ENCODE measurements at places on chromosomes 5 and 9.

GRCh38 chr5:61076626-61077025 lies 85.6 kb downstream of the SMIM15 start:
- DNase-seq: no peak

DNA sequence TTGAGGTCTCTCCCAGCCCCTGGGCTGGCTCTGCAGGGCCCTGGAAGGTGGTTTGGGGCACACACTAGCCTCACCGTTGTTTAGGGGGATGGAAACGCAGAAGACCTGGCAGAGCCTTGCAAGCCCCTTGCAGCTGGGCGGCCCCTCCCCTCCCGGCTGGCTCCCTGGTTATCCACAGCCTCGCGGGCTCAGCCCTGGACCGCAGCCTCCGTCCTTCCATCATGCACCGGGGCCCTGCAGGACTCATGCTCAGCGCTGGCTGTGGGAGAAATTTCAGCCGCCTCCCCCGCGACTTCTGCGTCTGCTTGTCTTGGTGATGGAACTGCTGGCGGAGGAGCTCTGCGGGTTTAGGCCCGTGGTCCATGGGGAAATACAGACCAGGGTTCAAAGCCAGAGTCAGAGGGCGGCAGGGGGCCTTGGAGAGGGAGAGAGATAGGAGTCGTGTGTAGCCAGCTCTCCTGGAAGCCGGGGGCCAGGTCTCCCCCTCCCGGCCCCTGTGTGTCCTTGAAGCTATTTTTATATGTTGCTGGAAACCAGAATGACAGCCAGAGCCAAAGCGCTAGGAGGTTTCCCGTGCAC lies 75.8 kb upstream of the IER5L start:
- DNase-seq: peak; percentile 80

GRCh38 chr5:78362220-78362619 lies 1.8 kb downstream of the SCAMP1 start:
- DNase-seq: no peak

- DNase-seq: peak; percentile 16
Observed at GRCh38 chr5:133214153-133214820, 162.5 kb downstream of the HSPA4 start.

DNA sequence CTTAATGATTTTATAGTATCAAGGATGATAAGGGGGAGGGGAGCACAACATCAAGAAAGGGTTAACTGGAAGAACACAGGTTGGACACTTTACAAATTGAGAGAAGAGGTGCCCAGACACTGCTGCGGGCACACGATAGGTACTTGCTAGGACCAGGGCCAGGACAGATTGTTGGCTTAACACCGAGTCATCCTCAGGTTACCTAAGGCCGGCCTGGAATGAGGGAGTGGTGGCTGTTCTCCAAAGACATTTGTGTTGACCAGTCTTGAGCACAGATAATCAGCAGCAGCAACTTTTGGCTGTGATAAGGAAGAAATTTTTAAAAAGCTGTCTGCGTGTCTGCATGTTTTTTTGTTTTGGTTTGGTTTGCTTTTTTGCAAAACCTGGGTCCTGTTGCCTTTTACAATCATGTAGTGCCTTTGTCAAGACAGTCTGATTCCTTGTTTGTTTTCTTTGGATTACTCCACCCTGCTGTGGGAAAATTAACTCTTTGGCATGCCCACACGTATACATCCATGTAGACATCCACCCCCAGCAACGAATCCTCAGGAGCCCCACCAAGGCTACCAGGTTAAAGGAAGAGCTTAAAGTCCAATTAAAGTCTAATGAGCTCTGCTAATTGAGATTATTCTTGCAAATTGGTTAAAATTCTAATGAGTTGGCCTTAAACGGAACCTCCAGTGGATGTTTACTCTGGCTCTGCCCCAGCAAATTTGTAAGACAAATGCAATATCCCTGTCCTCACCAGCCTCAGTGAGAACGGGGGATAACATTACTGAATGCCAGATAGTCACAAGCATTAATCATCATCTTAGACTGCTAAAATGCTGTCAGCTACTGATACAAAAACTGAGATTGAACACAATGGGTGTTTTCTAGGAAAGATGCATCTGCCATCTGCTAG lies 382.3 kb downstream of the ACTL7B start:
- DNase-seq: no peak

DNA sequence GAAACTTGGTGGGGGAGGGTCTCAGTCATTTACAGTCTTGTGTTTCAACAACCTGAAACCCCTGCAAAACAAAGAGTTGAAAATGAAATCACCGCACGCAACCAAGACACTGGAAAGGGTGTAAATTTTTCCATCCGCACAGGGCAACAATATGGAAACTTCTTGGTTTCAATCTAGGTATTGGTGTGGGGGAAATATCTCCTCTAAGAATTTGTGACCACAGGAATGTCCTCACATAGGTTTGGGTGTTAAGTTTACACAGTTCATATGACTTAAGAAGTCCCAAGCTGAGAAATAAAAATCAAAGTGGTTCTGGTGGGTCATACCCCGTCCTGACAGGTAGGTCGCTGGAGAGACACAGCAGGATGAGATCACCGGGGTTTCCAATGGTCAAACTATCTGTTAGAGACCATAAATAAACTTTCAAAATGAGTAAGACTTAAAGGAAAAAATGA lies 51.9 kb upstream of the PIP5K1B start:
- DNase-seq: no peak

DNA sequence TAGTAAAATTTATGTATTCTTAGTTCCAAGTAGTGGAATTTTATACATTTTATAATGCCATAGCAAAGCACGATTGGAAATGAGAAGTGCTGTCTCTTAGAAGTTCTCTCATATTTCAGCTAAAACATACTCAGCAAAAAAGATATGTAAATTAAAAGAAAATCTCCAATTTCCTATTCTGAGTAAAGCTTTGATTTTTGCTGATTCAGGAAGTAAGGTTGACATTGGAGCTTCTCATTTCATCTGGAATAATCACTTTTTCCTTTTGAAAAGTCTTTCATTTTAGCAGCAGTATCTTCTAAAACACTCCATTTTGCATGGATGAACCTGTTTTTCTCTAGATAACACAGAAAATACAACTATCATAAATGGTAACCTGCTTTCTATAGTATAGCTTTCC lies 121.0 kb downstream of the ZCCHC7 start:
- no peak for DNase-seq

DNA sequence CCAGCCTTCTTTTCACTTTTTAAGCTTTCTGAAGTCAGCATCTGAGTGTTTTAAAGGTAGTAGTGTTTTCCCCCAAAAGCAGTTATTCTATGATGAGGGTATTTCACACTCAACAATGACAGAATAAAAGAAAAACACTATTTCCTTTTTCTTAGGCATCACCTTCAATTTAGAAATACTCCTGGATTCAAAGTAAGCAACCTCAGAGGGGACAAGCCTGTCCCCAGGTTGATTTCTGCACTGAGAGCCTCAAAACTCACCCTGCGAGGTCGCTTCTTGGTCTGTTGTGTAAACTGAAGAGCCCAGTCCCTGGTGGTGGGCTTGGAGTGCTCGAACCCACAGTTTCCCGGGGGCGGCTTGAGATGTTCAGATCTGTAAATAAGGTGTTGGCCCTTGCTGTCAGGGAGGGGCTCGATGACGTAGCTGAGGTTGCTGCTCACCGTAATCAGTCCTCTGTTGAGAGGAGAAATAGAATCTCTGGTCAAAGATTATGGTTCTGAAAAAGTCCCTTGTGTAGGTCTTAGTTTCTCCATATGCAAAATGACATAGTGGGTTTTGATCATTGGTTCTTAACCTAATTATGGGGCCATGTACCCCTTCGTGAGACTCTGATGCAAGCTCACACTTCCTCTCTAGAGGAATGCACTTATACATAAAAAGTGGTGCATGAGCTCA lies 55.9 kb downstream of the ADAM19 start:
- no peak for DNase-seq

DNA sequence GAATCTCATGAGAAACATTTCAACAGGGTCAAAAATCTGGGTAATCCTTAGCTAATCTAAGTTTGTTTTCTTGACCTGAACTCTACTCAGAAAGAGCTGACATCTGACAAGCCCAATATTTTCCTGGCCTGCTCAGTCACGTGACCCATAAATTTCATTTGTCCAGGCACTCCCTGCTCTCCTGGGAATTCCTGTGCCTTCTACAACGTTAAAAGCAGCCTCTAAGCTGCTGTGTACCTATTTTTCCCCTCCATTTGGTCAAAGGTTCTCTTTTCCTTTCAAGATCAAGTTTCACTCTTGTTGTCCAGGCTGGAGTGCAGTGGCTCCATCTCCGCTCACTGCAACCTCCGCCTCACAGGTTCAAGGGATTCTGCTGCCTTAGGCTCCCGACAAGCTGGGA lies 148.8 kb upstream of the ABCA1 start:
- no peak for DNase-seq

DNA sequence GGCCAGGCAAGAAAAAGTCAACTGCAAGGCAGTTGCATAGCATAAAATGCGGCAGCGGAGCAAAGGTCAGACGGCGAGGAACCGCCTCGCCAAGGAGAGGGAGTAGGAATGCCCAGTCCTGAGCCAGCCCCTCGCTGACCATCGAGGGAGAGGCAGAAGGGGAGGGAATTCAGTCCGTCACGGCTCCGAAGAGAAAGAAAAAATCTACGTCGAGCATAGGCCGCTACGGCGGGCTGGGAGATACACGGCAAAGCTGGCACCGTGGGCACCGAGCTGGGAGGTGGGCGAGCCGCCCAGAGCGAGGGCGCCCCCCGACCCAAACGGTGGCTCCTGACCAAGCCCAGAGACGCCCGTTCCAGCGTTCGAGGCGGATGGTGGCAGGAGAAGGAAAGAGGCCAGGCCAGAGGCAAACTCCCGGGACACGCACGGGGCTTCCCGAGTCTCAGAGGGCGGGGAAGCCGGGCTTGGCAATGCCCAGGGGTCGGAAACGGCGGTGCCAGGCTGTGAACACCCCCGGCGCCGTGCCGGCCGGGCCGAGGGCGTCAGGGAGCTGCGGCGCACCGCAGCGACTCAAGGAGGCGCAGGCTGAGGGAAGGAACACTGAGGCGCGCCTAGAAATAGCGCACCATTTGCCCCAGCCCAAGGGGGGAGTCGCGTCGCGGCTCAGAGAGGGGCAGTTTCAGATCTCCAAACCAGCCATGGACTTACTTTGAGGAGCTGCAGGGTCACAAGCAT lies 518 bp downstream of the SPRY4 start:
- DNase-seq: no peak

DNA sequence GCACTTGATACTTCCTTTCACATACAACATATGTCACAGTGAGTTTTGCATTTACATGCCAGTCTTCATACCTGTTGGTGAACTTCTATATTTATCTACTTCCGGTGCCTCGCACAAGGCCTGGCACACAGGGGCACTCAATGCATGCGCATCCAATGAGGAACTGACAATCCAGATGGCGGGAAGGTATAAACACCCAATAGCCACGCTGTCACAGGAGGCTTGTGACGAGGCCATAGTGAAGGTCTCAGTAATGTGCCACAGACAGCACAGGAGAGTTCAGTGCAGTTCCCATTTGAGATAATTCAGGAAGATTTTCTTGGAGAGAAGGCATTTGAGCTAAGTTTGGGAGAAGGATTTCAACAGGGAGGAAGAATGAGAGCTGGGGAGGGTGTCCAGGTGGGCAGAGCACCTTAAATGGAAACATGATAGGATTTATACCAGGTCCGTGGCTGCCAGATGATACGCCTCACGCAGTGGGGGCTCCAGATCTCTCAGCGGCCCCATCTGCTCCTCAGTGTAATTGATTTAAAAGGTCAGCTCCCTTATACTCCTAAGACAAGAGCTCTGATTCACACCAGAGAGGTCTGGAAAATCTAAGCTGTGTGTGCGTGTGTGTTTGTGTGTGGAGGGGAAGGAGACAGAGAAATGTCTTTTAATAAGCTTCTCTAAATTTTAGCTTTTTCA lies 206.2 kb downstream of the DCP2 start:
- DNase-seq: no peak

GRCh38 chr9:75788006-75788634 lies 102.4 kb upstream of the PCSK5 start:
- DNase-seq: no peak

DNA sequence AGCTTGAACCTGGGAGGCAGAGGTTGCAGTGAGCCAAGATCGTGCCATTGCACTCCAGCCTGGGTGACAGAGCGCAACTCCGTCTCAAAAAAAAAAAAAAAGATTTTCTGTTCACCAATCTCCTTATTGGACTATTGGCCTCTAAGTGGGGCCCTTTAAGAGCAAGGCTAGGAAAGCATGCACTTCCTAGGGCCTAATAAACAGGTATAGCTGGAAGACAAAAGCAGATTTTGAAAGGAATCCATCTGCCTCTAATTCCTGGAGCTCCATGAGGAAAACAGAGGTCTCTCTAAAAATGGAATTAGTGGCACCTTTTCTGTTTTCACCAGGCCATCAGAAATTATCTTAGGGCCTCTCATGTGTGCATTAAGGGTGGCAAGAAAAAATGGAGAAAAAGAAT lies 70.0 kb downstream of the RGMB start:
- DNase-seq: no peak
